ENCODE measurements at places on chromosomes 7 and 10. TPM values are rescaled to one million over a fixed set of nuclear protein-coding genes. Genes with fewer than 3 reads are reported as not detected.
A peak's percentile ranks its signal among the peaks of the same experiment; 100 is the strongest.

- DNase-seq: no peak
These were observed 948.8 kb downstream of the GRM8 start for GRCh38 chr7:126303926-126304325.

DNA sequence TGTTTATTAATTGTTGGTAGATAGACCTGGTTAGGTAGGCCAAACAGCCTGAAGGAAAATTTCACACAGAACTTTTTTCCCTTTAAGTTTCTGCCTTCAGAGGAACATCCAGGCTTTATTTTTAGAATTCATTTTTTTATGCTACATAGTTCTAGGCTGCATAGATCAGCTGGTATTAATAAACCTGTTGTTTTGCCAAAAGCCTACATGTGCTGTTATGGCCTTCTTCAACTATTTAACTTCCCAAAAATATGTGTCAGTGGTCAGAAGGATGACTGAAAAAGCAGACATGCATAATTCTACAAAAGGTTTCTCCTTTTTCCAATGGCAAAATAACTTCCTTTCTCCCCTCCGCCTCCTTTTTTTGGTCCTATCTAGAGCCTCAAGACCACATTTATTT, 303.0 kb upstream of the DKK1 start:
- no peak for DNase-seq

DNA sequence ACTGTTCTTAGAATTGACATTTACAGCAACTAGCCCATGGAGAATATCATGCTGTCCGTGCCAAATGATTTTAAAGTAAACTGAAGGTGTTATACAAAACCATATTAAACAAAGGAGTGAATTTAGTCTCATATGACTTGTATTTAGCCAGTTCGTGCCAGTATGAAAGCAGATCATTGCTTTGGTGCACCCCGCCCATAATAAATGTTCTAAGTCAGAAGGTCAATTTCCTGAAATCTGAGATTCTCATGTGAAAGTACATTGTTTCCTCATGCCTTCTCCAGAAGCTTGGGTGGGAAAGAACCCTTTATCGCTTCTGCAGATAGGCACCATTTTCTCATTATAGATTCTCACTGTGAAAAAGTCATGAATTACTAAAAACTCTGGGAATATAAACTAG, 106.4 kb downstream of the CAMK1D start:
- DNase-seq: no peak

- DNase-seq: peak; percentile 95
These were observed 76.4 kb downstream of the MAP3K8 start for GRCh38 chr10:30510184-30510931.

GRCh38 chr10:120806081-120806480, 45.1 kb upstream of the WDR11 start:
- DNase-seq: no peak

- DNase-seq: no peak
These were observed 397.0 kb downstream of the LRMDA start for GRCh38 chr10:75828413-75828812.

Gene PPP1R3A
- not detected for total RNA-seq

All from A172 (cell line).